Thymus (tissue), 14 donors: ENCODE measurements at places on chromosomes 11 and 22. TPM values are rescaled to one million over a fixed set of nuclear protein-coding genes. Genes with fewer than 3 reads are reported as not detected.
A peak's percentile ranks its signal among the peaks of the same experiment; 100 is the strongest.

The PGR gene
- 0.05 TPM for total RNA-seq

The AIP gene
- total RNA-seq, result 111 TPM

GRCh38 chr11:79314906-79315689 is 125.7 kb downstream of the TENM4 start:
- no peak for DNase-seq

GRCh38 chr11:73236854-73237253 is 18.8 kb downstream of the P2RY2 start:
- DNase-seq, result no peak

GRCh38 chr11:111598559-111598958 is 3.7 kb upstream of the SIK2 start:
- no peak for DNase-seq

- DNase-seq, result peak; percentile 10
These were observed 369 bp downstream of the DHCR7 start for GRCh38 chr11:71447791-71448256.

DNA sequence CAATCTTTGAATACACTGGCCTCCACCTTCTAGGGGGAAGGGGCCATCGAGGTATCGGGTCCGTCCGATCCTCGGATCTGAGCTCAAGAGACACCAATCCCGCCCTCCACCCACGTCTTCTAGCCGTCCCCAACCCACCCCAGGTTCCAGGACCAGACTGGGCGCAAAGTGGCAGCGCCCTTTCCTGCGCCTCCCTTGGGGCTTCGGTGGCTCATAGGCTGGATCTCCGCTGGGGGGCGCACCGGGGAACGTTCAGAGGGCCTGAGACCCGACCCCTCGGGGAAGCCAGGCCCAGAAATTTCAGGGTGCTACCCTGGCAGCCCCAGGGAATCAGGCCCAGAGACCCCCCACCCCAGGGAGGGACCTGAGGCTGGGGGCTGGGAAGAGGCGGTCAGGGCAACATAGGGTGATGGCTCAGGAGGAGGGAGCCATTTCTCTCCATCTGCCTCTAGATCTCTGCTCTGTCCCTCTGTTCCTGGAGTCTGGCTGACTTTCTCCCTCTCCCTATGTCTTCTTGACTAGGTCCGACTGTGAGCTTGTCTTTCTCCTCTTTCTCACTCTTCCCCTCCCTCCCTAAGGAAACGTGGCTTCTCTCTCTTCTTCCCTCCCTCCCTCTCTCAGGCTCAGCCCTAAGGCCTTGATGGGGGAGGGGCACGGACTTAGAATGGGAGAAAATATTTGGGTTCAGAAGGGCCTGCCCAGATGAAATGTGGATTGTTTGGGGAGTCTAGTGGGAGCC is 1.1 kb downstream of the CREB3L1 start:
- DNase-seq, result no peak

DNA sequence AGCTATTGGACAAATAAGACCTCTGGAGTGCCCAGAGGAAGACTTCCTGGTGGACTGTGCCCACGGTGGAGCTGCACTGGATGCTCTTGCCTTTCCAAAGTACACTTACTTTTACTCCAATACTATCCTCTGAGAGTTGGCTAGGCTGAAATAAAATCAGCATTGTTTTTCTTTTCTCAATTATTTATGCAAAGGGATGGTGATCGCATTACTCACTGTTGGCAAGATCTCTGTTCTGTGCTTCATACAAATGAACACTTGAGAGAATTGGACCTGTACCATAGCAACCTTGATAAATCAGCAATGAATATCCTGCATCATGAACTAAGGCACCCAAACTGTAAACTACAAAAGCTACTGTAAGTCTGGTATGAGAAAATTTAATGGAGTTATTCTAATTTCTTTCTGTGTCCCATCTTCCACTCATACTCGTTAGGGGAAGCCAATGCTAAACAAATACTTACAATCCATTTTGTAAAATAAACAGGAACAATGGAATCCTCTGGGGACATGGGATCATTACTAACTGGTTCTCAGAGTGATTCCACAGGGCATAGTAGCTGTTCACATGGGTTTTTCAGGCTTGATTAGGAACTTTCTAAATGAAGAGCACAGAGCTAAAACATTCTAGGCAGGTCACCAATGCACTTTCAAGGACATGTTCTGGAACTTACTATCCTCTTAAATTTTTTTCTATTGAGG is 26.3 kb downstream of the NLRP14 start:
- DNase-seq, result no peak
